ENCODE measurements at places on chromosomes 12 and 14.
A peak's percentile ranks its signal among the peaks of the same experiment; 100 is the strongest.

DNA sequence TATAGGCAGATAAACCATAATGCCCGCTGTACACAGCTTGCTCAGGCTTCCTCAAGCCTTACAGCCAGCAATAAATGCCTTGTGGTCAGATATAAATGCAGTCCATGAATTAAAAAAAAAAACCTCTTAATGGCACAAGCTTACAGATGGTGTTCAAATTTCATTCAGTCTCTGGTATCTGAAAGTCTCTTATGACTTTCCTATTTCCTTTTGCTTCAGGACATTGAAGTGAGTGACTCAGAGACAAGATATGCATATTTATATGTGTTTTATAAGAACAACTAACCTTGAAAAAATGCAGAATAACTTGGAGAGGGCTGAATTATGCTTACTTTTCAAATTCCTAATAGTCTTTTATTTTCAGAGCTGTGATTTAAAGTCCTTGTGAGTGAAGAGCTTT lies 426.9 kb upstream of the MIS18BP1 start:
- no peak for DNase-seq

- DNase-seq, result no peak
These were observed 1373.7 kb downstream of the LRFN5 start for GRCh38 chr14:42980419-42980818.

DNA sequence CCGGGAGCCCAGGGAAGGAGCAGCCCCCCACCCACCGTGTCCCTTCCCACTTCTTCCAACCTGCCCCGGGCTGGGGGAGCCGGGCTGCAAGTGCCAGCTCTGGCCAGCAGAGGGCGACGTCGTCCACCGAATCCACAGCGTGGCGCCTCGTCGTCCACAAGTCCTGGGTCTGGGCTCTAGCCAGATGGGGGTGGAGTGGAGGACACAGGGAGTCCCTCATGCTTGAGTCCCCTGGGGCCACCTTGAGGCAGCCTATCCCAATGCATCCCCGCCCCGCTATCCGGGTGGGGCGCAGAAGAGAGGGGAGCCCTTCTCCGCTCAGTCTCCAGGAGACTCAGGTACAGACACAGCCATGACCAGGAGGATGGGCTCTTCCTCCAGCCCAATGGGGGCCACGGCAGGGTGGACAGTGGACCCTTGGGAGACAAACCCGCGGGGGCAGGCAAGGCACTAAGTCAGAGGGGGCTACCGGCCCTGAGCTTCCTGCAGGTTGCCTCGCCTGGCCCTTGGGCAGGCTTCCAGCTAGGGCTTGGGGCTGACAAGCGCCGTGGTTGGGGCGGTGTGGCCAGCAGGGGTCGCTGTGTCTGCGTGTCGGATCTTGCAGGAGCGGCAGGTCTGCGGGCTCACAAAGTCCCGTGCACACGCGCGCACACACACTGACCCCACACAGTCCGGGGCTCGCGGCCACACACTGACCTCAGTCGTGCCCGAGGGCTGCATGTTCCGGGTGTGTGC lies 5.5 kb downstream of the AQP5 start:
- DNase-seq, result peak; percentile 97

- no peak for DNase-seq
These were observed 200.7 kb downstream of the C12orf50 start for GRCh38 chr12:87828382-87828973.

GRCh38 chr14:91858536-91859275 lies 8.6 kb downstream of the TC2N start:
- DNase-seq, result no peak
